ENCODE measurements at places on chromosomes 4 and X.
A peak's percentile ranks its signal among the peaks of the same experiment; 100 is the strongest.

DNA sequence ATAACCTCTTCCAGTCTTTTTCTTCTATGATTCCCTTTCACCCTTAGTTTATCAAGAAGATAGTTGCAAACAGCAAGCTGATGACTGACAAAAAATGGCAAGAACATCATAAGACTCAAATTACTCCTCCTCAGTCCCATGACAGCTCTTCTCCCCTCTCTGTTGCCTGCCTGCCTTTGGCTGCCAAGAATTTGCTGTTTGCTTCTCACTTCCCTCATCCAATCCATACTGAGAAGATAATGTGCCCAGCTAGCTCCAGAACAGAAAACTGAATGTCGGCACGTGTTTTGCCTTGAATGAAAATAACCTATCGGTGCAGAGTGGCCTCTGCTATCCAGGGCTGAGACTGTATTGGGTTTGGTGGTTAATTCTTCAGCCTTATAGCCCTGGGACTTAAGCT lies 192.1 kb downstream of the PPARGC1A start:
- DNase-seq, result no peak

DNA sequence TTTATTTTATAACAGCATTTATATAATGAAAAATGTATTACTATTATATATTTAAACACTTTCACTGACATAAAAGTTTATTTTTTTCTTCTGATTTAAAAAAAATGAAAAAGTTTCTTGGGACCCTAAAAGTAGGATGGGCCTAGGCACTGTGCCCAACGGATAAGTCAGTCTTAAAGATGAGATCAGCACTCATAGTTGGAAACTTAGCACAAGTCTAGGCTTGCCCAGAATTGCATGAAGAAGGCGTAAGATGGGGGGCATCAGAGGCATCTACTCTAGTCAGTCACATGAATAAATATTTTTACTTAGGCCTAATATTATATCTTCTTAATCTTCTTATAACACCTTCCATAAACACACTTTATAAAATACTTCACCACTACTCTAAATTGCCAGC lies 306.7 kb upstream of the GRID2 start:
- no peak for DNase-seq

GRCh38 chrX:80578517-80579105 lies 158.4 kb downstream of the TENT5D start:
- DNase-seq, result peak; percentile 0

GRCh38 chrX:153626863-153627674 lies 19.9 kb upstream of the DUSP9 start:
- no peak for DNase-seq

GRCh38 chr4:138217567-138217966 lies 24.6 kb downstream of the SLC7A11 start:
- DNase-seq, result no peak

- DNase-seq, result no peak
Measured at GRCh38 chrX:119503484-119503861, 35.2 kb downstream of the SLC25A5 start.

DNA sequence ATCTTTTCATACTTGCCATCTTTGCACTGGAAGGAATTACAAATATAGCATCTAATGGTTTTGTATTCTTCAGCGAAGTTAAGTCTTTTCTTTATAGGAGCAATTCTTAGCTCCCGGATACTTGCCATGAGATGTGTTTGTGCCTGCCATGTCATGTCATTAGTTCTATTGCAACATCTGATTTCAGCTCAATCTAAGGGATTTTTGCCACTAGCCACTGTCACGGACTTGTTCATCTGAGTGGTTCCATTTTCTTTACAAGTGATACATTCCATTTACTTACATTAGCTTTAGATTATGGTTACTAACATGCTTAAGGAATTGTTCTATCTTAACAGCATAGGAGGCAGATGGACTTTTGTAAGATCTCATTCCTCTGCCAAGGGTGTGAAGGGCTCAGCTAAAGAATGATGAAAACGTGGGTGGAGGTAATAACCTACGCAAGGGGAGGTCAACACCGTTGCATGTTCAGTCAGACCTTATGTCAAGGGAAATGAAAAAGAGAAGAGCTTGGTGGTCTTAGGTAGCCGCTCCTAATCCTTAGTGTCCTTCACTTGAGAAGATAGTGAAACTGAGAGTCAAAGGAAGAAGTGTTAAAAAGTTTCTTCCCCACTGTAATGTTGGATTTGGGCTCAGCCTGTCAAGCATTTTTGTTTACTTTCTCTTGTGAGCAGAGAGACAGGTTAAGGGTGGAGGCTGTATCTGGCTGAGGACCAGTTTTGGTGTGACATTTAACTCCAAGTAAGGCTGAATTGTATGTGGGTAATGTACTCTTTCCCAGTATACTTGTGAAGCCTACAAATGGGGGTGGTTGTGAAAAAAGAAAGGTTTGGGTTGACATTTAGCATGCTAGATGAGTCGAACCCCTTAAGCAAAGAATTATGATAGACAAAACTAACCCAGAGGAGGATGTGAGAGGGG lies 3.6 kb upstream of the KLHL2 start:
- no peak for DNase-seq

- DNase-seq, result no peak
Measured at GRCh38 chr4:183504930-183505610, at the start of gene ING2. Gene ING2, plus strand, starts transcription at chr4:183505058. Its CDS starts 138 bp downstream, at chr4:183505196.

DNA sequence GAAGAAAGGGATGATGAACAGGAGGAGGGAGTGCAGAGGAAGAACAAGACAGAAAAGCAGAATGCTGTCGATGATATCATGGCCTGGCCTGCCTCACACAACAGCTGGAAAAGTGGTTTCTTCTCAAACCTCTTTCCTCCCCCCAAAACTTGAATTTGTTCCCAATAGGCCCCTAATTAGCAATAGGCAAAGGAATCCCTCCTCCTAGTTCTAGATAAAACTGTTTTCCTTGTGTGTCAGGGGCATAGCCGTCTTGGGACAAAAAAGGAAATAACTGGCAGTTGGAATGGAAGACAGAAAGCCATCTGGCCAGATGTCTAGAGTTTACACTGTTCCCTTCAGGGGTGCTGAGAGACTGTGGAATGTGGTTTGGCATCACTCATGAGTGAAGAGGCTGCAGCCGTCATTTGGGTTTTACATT lies 177.8 kb upstream of the C1QTNF7 start:
- no peak for DNase-seq

DNA sequence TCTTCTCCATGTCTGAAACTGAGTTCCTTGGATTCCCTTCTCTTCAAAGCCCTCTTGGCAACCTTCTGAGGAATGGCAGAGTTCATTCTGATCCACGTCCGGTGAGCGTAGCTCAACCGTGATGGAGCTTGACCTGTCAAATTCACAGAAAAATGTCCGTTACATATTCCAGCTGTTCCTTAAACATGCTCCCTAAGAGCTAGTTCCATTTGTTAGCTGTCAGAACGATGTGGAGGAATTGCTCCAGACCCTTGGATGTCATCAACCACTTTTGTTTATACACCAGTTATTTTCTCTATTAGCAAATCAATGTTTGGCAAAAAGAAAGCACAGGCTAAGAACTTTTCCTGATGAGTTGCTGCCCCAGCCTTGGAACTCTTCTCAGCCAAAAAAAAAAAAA lies 50.1 kb downstream of the NHS start:
- no peak for DNase-seq

- no peak for DNase-seq
Measured at GRCh38 chr4:16386711-16387320, 160.5 kb upstream of the TAPT1 start.

DNA sequence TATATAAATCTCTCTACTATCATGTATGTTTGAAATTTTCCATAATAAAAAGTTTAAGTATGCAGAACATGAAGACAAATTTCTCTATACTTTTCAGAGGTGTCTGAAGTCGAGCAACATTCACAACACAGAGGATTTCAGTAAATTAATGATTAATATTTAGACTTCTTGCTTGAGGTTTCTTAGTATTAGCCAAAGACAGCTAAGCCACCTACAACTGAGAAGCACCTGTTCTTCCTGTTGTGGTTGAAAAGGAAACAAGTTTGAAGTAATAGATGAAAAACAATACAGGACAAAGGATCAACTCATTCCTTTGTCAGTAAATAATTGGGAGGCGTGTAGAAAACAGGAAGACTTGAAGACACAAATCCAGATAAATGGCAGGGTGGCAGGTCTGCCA lies 21.1 kb downstream of the SCML1 start:
- DNase-seq, result no peak

All from CD4-positive, alpha-beta T cell treated with Interleukin-10 for 1 hour (primary cell).